ENCODE measurements at places on chromosomes 13 and 19. TPM values are rescaled to one million over a fixed set of nuclear protein-coding genes. Genes with fewer than 3 reads are reported as not detected.
A peak's percentile ranks its signal among the peaks of the same experiment; 100 is the strongest.

DNA sequence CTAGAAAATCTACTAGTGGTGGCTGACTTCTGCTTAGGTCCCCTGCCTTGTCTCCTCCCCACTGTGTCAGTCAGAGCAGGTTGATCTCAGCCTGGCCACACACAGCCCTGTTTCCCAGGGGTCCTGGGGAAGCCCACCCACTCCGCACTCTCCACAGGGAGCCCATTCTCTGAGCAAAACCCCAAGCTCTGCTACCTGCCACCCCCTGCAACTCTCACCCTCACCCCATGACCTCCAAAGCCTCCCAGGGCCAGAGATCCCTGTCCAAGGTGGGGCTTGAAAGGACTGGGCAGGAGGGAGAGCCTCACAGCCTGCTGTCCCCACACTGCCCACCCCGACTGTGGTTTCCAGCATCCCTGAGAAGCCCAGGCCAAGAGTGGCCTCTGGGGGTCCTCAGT lies 58.8 kb upstream of the ZNF536 start:
- DNase-seq = no peak

DNA sequence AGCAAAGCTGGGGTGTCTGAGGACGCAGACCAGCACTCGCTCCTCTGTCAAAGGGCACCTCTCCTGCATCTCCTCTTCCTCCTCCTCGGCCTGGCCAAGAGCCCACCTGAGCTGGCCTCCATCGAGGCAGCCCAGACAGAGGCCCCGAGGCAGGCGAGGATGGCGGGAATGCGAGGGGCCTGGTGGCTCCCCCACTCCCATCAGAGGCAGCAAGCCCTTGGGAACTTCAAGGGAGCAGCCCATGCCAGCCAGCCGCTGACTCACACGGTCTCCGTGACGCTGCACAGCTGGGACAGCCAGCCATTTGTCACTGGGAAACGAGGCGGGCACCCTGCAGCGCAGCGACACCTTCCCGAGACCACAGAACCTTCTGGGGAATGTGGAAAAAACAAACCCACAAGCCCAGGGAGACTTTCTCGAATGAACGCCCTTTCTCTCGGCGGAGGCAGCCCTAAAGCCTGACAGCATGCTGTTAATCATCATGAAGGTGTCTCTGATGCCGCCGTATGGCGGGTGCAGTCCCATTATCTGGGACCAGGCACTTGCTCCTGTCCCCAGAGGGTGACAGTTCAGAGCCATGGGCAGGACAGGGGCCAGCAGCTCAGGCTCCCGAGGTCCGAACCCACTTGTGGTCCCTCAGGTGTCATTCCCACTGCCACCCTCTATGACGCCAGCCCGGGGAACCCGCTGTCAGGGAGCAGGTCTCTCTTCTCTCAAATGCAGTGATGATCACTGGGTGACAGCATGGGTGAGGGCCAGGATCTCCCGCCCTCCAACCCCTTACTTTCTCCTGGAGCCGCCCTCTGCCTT lies 53.0 kb downstream of the PEPD start:
- DNase-seq = no peak

- DNase-seq = no peak
Observed at GRCh38 chr19:37217480-37217774, 587 bp upstream of the ZNF383 start.

GRCh38 chr19:15129856-15130585 lies 22.8 kb downstream of the SYDE1 start:
- DNase-seq = no peak

DNA sequence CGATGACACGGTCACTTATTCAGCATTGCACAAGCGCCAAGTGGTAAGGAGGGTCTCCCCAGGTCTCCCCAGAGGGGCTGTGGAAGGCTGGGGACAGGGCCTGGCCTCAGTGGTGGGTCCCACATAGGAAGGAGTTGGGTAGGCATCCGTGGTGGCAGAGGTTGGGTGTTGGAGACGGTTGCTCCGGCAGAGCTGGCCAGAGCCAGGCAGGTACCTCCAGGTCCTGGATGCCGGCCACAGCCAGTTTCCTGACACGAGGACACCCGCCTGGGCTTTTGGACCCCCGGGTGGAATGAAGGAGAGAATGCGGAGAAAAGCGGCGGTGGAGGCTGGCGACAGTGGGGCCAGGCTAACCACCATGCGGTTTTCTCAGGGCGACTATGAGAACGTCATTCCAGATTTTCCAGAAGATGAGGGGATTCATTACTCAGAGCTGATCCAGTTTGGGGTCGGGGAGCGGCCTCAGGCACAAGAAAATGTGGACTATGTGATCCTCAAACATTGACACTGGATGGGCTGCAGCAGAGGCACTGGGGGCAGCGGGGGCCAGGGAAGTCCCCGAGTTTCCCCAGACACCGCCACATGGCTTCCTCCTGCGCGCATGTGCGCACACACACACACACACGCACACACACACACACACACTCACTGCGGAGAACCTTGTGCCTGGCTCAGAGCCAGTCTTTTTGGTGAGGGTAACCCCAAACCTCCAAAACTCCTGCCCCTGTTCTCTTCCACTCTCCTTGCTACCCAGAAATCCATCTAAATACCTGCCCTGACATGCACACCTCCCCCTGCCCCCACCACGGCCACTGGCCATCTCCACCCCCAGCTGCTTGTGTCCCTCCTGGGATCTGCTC lies 1.3 kb upstream of the FFAR1 start:
- DNase-seq = peak; percentile 63

- no peak for DNase-seq
Observed at GRCh38 chr13:49810567-49811526, 18.4 kb upstream of the KPNA3 start.

DNA sequence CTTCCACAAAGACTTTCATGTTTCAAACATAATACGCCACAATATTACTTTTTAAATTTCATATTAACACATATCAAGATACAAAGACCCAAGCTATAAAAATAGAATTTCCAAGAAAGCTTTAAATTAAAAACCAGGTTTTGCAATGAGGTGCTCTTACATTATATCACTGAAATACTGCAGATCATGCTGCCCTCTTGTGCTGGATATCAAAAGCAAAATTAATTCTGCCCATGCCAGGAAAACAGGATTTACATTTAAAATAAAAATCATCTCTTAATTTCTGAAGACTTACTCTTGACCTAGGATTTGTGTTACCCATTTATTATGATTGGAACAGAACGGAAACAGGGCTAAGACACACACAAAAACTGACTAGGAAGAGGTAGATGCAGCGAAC lies 145.0 kb downstream of the ABCC4 start:
- no peak for DNase-seq

DNA sequence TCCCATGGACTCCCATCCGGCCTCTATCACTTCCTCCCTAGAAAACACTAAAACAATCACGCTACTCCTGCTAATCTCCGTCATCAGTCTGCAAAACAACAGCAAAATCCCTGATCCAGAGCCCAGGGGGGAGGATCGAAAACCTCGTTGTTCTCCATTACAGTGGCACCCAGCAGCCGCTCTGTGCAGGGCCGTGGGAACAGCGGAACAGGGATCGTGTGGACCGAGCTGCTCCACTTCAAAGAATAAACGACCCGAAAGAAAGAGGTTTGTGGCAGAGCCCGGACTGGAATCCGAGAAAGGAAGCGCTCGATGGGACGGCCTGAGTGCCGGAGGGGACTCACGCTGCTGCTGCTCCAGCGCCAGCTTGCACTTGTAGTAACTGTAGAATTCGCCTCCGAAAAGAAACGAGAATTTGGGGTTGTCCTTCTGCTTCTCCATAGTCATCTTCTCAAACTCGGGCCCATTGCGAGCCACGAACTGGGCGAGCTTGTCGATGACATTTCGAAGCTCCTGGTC lies 652 bp downstream of the CHERP start:
- DNase-seq = no peak

DNA sequence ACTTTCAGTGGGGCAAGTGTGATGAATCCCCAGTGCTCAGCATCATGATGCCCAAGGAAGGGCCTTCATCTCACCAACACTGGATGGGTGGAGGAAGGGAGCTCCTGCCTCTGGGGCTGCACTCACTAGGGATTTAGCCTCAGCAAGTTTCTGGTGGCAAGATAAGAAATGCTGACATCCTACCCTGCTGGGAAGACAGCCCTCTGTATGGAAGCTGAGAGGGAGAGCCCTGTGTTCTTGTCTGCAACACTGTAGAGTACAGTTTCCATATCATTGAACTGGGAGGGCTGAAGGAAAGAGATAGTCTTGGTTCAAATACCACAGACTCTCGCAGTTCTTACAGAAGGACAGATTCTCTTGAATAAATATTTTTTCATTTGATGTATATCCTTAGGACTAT lies 7.3 kb upstream of the ZNF460 start:
- no peak for DNase-seq

DNA sequence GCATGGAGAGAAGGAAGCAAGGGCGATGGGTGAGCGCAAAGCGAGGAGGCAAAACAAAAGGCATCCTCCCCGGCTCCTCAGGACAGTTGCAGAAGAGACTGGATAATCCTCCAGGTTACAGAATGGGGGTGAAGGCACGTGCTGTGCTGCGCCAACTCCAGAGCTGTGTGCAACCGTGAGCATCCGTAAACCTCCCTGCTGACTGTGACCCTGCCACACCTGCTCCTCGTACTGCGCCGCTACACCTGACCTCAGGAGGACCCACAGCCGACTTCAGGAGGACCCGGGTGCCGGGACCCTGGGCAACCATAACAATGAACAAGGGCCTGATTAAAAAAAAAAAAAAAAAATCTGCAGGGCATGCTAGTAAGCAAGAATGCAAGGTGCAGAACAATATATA lies 68.7 kb downstream of the SLC7A1 start:
- no peak for DNase-seq

DNA sequence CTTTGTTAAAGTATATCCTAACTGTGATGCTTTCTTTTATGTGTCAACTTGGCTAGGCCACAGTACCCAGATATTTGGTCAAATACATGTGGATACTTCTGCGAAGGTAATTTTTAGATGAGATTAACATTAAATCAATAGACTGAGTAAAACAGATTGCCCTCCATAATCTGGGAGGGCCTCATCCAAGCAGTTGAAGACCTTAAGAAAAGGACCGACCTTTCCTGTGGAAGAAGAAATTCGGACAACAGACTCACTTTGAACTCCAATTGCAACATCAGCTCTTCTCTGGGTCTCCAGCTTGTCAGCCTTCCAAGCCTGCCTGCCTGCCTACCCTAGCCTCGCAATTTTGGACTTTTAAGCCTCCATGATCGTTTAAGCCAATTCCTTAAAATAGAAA lies 57.9 kb upstream of the DOCK9 start:
- no peak for DNase-seq

DNA sequence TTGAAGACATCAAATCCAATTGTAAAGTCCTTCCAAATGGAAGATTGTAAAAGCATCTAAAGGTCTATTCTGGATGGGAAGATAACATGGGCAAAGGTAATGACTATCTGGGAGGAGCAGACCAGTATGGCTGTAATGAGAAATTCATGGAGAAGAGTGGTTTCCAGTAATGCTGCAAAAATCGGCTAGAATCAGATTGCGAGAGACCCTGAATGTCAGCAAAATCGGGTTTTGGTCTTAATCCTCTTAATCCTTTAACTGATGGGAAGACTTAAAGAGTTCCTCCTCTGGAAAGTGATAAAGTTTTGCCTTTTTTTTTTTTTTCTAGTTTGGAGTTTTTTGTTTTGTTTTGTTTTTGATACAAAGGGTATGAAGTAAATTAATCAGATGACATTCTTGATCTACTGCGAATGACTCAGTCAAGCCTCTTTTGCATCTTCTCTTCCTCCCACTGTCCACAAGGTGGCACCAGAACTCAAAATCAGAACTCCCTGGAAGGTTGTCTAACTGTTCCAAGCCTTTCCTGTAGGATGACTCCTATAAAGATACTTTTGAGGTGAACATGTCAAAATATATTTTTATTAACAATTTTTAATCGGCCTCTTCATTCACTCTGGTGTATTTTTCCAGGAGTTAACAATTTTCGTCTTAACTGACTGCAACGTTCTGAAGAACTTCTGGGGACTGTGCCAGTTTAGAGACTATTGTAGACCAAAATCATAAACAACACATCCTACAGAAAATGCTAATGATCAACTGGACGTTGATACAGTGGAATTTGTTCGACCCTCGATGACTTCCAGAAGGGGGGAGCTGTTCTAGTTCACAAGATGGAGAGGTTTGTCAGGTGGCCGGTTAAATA lies 213.3 kb upstream of the MIR17HG start:
- DNase-seq = peak; percentile 31

DNA sequence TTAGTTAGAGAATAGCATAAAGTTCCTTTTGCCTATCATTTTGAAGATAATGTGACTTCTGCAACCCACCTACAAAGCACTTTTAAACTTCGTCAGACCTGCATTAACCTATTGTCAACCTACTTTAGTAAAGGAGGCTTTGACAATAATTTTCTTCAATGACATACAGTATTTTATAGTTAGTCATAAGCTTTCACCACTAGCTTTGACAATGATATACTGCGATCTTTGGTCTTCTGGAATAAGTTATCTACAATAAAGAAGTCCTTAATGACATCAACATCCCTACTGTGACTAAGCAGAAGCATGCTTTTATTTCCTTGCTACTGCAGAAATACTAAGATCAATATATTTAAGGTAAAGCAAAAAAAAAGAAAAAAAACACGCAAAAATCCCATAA lies 9.5 kb downstream of the PCDH17 start:
- DNase-seq = no peak

- DNase-seq = no peak
Observed at GRCh38 chr13:31891472-31891871, 140.1 kb upstream of the FRY start.

DNA sequence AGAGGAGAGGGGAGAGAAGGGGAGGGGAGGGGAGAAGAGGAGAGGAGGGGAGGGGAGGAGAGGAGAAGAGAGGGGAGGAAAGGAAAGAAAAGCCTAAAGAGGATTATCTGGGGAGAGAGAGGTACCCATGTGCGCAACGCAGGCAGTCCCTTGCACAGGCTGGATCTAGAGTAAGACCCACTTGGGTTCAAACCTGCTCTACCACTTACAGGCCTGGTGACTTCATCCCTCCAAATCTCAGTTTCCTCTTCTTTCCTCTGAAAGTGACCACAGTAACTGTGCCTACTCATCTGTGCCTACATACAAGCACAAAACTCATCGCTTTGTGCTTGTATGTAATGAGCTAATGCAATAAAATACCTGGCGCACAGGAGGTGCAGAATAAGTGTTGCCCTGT lies 732 bp upstream of the MAP1S start:
- no peak for DNase-seq

- no peak for DNase-seq
Observed at GRCh38 chr13:107882708-107883560, 332.4 kb downstream of the LIG4 start.

PSPN gene
- total RNA-seq = 1.7 TPM

SYCN gene
- total RNA-seq = not detected

PNPLA6 gene
- total RNA-seq = 119 TPM

TEX101 gene
- total RNA-seq = not detected

TLE6 gene
- not detected for total RNA-seq

KLK4 gene
- not detected for total RNA-seq

ZSCAN5B gene
- total RNA-seq = not detected

S1PR4 gene
- total RNA-seq = 14.6 TPM

EPS8L1 gene
- total RNA-seq = 28.7 TPM

All from transverse colon (tissue), 4 donors.